ENCODE measurements at places on chromosomes 5 and 9. TPM values are rescaled to one million over a fixed set of nuclear protein-coding genes. Genes with fewer than 3 reads are reported as not detected.
A peak's percentile ranks its signal among the peaks of the same experiment; 100 is the strongest.

Gene HTR4
- not detected for polyA plus RNA-seq

Gene OR1Q1
- polyA plus RNA-seq, result not detected

Gene GABRP
- 3.4 TPM for polyA plus RNA-seq

Gene BNC2
- 5.4 TPM for polyA plus RNA-seq

Gene OSMR
- polyA plus RNA-seq, result 12.9 TPM

Gene ZNF454
- 0.77 TPM for polyA plus RNA-seq

Gene NIM1K
- polyA plus RNA-seq, result 0.32 TPM

- DNase-seq, result no peak
Observed at GRCh38 chr5:133121611-133122150, 69.9 kb downstream of the HSPA4 start.

DNA sequence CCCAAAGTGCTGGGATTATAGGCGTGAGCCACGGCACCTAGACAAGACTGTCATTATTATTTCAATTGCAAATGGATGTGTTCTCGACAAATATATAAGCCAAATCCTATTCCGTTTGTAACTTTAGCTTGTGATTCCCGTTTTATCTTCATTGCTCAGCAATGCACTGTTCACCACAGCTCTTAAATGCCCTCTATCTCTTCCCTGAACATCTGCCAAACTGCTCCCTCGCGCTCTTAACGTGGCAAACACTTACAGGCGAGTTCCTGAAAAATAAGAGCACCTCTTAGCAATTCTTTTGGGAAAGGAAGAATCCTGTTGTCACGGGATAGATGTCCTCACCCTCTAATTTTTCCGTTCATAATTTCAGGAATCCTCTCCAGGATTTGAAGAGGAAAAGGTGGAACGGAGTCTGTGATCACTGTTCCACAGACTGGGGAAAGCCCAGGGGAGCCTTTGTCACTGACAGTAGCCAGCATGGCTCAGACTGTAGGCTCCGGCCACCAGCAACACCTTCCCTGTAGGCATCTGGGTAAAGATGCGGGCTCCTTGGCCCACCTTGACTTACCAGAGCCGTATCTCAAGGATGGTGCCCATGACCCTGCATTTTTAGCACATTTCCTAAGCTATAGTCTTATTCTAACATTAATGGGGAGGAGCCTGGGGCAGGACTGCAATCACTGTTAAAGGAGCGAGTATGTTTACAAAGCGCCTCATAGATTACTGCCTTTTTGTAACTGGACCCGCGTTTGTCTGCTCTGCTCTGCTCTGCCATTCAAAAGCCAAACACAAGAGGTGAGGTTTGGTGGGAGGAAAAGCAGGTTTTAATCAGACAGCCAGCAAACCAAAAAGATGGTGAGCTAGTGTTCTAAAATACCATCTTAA is 20.2 kb upstream of the GNPDA1 start:
- DNase-seq, result no peak

DNA sequence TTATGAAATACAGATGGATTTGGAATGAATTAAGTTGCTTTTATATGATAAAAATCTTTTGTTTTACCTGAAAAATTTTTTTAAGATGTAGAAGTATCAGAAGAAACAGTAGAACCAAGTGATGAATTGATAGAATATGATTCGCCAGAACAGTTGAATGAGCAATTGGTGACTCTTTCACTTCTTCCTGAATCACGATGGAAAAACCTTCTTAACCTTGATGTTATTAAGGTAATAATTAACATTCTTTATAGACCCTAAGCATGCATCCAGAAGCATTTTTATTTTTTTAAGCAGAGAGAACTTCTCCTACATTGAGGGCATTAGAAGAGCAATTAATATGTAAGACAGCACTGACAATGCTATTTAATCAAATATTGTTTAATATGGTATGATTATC is 28.8 kb downstream of the WDR36 start:
- no peak for DNase-seq

DNA sequence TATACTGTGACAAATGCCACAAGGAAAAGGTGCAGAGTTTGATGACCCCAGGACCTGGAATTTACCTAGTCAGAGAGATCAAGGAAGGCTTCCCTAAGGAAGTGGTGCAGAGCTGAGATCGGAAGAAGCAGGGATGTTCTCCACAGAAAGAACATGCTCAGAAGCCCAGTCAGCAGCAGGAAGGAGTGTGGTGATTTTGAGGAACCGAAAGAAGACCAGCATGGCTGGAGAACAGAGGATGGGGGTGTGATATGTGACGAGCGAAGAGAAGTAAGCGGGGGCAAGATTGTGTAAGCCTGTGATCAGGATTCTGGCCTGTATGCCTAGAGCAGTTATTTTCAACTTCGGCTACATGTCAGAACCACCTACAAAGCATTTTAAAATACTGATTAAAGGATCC is 18.7 kb upstream of the PIK3R1 start:
- no peak for DNase-seq

GRCh38 chr9:124769549-124770358 is 1.4 kb downstream of the NR6A1 start:
- peak; percentile 80 for DNase-seq

- DNase-seq, result no peak
Observed at GRCh38 chr9:37378613-37379004, 43.9 kb upstream of the GRHPR start.

- no peak for DNase-seq
Observed at GRCh38 chr5:96080557-96080956, 118.9 kb upstream of the ELL2 start.

DNA sequence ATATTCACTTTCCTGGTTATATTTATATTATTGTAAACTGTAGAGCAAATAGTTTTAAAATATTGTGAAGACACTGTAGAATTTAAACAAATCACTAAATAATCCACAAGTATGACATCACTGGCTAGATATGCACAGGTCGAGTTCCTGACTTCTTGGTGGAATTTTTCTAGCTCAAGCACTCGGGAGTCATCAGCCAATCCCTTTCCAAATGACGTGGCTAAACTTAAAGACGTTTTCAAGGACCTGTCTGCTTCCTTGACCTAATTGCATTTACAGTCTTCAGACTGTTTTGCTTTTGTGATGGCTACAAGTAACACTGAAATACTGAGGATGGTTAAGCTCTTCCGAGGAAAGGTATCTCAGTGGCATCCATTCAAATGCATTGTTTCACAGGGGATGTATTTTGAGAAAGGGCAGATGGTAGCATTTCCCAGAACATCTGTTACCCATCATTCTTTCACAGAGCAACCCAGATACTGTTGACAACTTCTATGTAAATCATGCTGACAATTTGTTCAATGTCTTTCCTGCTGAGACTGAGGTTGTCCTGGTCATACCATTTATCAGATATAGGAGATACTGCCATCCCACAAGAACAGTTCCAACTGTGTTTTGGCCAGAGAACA is 262.8 kb downstream of the CDH10 start:
- DNase-seq, result no peak

DNA sequence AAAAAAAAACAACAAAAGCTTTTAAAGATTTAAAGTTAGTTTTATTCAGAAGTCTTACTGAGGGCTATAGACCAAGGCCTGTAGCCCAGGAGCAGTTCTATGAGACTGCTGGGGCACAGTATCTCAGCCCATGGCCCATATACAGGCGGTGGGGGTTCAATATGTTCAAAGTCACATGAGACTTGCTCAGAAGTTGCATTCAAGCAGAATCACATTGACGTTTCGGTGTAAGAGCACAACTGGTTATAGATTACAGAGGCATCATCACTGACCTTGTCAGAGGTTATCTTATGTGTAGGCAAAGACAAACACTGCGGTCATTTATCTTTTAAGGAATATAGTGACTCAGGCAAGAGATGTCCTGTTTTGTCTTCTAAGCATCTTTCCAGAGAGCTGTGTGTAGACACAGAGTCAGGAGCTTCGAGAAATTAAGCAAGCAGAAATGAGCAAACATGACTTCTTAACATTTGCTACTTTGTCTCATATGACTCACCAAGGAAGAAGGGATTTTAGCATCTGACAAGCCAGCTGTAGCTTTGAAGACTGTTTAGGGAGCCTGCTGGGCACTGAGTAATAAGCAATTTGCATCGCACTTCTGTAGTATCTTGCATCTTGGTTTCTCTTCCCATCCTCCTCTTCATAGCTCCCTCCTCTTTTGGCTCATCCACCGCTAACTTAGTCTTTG is 12.9 kb upstream of the F2RL1 start:
- DNase-seq, result no peak

- no peak for DNase-seq
Observed at GRCh38 chr9:100641166-100641565, 63.3 kb downstream of the CAVIN4 start.

- DNase-seq, result peak; percentile 61
Observed at GRCh38 chr5:93573354-93574351, 7.4 kb downstream of the NR2F1-AS1 start.

GRCh38 chr5:158398360-158399201 is 539.6 kb upstream of the CLINT1 start:
- no peak for DNase-seq

DNA sequence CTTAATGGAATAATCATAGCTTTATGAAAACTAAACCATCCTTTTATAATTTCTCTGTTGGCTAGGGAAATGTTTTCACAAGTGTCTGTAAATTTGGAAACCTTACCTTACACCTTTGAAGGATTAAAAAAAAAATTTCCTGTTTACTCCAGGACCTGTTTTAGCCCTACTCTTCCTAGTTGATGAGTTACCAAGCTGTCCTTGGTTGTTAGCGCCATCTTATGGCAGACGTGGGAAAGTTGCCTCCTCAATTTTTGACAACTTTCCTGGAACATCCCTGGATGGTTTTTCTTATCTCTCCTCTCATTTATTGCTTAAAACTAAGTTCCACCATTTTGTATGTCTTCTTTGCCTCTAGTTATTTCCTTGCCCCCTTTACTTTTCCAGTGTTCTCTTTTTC is 25.7 kb downstream of the ZSWIM6 start:
- no peak for DNase-seq

DNA sequence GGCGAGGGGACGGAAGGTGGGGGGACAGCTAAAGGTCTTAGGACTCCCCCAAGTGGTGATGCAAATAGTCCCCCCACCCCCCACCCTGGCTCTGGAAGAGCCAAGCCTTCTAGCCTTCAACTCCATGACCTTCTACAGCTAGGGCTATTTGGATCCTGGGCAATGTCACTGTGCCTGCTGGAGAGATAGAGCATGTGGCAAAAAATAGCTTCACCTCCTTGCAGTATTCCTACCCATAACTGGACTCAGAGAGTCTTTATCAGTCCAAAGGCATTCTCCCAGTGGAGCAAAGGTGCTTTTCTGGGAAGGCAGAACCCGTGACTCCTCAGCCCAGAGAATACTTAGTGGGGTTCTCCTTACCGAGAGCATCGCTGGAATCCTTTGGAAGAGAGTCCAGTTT is 48.9 kb upstream of the PPARGC1B start:
- DNase-seq, result no peak

DNA sequence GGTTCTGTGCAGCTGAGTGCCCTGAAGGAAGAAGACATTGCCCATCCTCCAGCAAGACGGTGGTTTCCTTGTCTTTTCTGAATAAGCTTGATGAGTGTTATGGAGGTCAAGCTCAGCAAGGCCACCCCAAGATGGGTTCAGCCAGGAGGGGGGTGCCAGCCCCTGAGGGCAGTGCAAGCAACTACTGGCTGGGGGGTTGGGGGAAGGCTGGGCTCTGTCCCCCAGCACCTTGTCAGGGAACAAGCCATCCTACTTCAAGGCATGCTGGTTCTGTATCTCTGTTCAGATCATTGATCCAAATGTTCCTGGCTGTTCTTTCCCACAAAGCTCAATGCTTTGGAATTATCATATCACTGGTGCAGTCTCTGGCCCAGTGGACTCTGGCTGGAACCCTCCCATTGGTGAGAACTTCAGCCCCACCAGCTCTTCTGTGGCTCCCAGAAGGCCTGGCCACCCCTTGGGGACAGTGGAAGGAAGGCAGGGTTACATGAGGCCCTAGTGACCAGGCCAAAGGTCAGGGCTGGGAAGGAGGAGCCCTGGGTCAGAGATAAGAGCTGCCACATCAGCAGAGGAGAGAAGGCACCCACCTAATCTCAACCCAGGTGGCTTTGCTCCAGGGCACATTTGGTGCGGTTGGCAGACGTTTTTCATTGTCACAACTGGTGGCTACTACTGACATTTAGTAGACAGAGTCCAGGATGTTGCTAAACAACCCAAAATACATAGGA is 280.2 kb downstream of the IRX2 start:
- no peak for DNase-seq

DNA sequence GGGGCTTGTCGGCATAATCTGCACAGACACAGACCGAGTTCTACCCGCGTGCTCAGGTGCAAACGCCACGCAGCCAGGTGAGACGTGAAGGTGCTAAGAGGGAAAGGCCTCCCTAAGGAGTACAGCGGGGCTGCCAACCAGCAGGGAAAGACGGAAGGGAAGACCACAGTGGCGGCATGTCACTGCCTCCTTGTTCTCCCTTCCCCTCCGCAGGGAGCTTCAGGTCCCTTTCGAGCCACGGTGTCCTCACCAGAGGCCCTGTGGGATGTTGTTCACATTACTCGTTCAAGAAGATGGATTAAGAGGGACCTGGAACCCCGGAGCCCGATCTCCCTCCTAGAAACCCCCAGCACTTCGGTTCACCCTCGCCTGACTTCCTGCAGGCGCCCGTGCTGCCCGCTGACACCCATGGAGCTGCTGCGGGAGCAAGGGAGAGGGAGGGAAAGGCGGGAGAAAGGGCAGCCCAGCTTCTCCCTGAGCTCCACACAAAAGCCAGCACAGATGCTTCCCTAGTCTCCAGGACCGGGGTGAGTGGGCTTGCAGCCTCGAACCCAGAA is 686 bp downstream of the BRD9 start:
- DNase-seq, result no peak

DNA sequence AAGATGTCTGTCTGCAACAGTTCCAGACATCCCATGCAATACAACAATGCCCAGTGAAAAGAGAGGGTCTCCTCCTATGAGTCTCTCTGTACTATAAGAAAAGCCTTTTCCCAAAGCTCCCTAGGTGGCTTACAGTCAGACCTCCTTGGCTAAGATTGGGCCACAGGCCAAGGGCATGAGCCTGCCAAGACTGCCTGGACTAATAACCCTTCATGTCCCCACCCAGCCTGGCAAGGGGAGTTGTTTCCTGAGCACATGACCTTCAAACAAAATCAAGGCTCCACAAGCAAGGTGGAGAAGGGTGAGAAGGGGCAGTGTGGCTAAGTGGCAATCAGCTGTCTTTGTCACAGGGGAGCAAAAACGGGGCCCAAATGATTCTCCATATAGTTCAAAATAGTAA is 75.6 kb upstream of the ZSWIM6 start:
- no peak for DNase-seq

GRCh38 chr5:76958991-76959767 is 6.3 kb downstream of the CRHBP start:
- peak; percentile 18 for DNase-seq

GRCh38 chr5:40622463-40623252 is 57.1 kb upstream of the PTGER4 start:
- no peak for DNase-seq

Measured in kidney (tissue), 22 donors.